ENCODE measurements at places on chromosomes 1 and 21. TPM values are rescaled to one million over a fixed set of nuclear protein-coding genes. Genes with fewer than 3 reads are reported as not detected.

DNA sequence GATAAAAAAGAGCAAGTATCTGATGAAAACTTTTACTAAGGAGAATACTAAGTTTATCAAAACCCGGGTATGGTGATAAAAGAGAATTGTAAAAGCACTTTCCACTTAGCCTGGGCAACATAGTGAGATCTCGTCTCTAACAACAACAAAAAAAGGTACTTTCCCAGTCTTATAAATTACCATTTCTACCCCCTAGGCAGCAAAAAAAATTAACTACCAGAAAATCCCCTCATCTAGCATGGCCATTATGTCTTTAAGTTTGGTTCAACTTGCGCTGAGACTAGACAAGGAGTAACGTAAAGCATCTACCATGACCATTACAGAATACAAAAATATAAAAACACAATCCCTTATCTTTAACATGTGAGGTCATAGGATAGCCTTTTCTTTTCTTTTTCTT lies 78.6 kb upstream of the SLFNL1 start:
- H3K4me1 ChIP-seq: peaks cover 18% of the 10 kb centered on the region
- no peaks in the 10 kb centered on the region for H3K36me3 ChIP-seq

TNFSF4 gene
- 0.72 TPM for total RNA-seq

DNA sequence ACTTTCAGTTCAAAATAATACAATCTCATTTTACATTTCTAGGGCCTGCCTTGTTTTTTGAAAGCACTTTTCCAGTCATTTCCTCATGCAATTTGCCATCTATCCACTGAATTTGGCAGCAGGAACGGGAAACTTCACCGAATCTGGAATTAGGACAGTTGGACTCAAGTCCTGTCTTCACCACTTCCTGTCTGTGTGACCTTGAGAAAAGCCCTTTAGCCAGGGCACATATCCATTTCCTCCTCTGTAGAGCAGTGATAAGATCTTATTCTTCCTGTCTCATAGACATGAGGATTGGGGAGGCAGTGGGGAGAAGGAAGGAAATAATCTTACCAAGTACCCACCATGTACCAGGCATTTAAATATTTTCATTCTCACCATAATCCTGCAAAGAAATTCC lies 12.0 kb downstream of the VAV3 start:
- H3K4me3 ChIP-seq: no peak overlapping the region
- peaks cover 10% of the 10 kb centered on the region for H3K4me1 ChIP-seq
- H3K36me3 ChIP-seq: no peaks in the 10 kb centered on the region
- no peaks in the 10 kb centered on the region for H3K27me3 ChIP-seq
- no peak overlapping the region for H3K27ac ChIP-seq

GRCh38 chr1:39462074-39462473 lies 29.4 kb upstream of the BMP8A start:
- no peaks in the 10 kb centered on the region for H3K27me3 ChIP-seq
- no peaks in the 10 kb centered on the region for H3K4me1 ChIP-seq
- DNase-seq: no peak
- H3K4me3 ChIP-seq: no peak overlapping the region

DNA sequence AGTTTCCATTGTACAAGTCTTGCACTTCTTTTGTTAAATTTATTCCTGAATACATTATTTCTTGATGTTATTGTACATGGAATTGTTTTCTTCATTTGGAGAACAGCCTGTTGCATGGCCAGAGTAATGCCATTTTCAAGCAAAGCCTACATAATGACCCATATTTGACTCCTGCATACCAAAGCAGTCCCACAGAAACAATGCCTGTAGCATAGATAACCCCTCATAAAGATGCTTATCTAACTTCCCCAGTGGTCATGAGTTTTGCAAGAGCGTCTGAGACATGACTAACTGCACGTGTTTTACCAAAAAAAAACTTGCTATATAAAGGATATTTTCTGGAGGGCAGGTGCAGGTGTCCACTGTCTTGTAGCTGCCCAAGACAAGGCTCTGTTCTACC lies 30.3 kb upstream of the RLF start:
- no peaks in the 10 kb centered on the region for H3K36me3 ChIP-seq
- peaks cover 4% of the 10 kb centered on the region for H3K4me1 ChIP-seq
- peaks cover 21% of the 10 kb centered on the region for H3K27me3 ChIP-seq

DNA sequence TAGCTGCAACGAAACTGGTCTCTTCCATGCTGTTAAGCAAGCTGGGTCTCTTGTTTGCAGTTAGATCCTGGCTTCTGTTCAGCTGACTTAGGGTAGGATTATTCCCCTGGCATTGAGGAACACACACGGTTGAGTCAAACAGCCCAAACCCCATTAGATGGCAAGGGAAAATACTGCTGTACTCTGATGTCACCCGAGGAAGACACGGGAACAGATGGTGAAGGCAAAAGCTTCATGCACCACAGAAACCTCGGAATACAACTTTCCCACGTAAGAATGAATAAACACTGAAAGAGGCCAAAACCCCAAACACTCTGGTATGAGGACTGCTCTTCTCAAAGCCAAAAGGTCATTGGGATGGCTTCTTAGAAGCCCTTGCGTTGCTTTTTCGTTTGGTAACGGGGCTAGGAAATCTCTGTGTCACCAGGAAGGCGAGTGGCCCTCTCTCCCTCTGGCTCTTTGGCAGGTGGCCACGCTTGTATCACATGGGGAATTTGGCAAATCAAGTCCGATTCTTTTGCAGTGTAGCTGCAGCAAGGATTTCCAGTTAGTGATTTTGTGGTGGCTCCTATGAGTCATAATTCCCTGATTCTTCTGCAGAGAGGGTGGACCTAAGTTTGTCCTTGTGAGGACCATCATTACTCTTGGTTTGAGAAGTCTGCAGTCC lies 16.7 kb upstream of the LYST start:
- H3K4me1 ChIP-seq: peaks cover 13% of the 10 kb centered on the region
- peak; percentile 89 for DNase-seq
- no peaks in the 10 kb centered on the region for H3K36me3 ChIP-seq
- peak overlapping the region; percentile 34 for H3K4me3 ChIP-seq

GRCh38 chr1:997713-997992 lies 2.2 kb downstream of the HES4 start:
- no peak for DNase-seq
- H3K36me3 ChIP-seq: no peaks in the 10 kb centered on the region
- no peak overlapping the region for H3K4me3 ChIP-seq
- no peak overlapping the region for H3K27ac ChIP-seq
- H3K27me3 ChIP-seq: peaks cover 34% of the 10 kb centered on the region
- H3K4me1 ChIP-seq: peaks cover 7% of the 10 kb centered on the region

- H3K27me3 ChIP-seq: no peaks in the 10 kb centered on the region
- no peaks in the 10 kb centered on the region for H3K4me1 ChIP-seq
- H3K27ac ChIP-seq: no peak overlapping the region
- DNase-seq: no peak
- H3K36me3 ChIP-seq: no peaks in the 10 kb centered on the region
- no peak overlapping the region for H3K4me3 ChIP-seq
These were observed 215.2 kb downstream of the URB2 start for GRCh38 chr1:229841230-229841629.
